ENCODE measurements at places on chromosomes 12 and 14.
A peak's percentile ranks its signal among the peaks of the same experiment; 100 is the strongest.

DNA sequence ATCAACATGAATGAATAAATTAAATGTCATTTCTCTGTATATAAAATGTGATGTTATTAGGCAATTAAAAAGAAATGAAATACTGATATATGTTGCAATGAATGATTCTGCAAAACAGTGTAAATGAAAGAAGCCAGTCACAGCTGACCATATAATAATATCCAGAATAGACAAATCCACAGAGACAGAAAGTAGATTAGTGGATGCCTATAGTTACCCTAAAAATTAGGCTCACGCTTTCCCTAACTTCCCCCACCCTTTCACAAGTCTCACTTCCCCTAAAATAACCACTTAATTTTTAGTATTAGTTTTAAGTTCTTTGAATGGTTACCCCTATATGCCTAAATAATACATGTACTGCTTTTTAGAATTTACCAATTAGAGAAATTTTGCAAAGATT, 348.9 kb upstream of the FAR2 start:
- no peak for DNase-seq

GRCh38 chr14:30214461-30215090, 286.9 kb upstream of the PRKD1 start:
- peak; percentile 45 for DNase-seq

GRCh38 chr12:94169966-94170689, 21.8 kb downstream of the PLXNC1 start:
- DNase-seq: no peak

DNA sequence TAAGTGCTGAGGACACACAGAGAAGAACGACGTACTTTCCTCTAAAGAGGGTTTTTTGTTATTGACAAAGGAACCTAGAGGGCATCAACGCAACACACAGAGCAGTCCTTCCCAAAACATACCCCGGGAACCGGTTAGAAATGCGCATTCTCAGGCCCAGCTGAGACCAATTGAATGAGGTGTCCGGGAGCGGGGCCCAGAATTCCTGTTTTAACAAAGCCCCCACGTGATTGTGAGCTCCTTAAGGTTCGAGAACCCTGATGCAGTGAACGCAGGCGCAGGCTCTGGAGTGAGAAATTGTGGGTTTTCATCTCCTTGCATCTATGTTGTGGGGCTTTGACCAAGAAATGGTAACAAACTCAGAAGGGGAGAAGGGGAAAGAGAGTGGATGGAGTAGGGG, 51.0 kb upstream of the TBX3 start:
- DNase-seq: no peak

DNA sequence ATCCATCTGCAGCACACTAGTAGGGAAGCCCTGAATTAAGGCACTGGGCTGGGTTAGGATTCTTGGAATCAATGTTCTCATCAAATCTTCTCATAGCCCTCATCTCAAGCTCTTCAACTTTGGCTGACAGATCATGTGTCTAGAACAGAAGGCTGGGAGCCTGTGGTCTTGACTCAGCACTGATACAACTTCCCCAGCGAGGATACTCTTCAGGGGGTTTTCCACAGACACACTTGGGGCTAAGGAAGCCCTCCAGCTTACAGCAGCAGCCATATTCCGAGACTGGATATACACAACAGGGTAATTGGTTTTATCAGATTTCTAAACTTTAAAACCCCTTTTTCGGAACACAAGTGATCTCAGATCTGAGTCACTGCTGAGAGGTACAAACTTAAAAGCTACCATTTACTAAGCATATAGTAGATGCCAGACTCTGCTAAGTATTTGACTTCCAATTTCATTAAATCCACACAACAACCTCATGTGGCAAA, 3.5 kb downstream of the FMNL3 start:
- peak; percentile 29 for DNase-seq

DNA sequence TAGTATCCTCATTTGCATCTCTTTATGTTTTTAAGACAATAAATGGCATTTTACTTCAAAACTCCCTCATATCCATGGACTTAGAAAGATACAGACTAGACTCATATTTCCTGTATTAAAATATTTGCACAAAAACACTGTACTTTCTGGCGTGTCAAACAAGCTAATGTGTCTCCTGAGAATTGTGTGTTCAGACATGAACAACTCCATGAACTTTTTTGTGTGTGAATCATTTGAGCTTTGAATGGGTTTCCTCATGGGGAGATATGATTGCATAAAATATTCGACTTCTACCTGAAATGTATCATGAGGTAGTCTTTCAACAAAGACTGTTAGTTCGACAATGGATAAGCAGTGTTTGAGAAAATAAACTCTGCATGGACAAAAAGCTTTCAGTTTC, 58.8 kb downstream of the TMEM30B start:
- no peak for DNase-seq

DNA sequence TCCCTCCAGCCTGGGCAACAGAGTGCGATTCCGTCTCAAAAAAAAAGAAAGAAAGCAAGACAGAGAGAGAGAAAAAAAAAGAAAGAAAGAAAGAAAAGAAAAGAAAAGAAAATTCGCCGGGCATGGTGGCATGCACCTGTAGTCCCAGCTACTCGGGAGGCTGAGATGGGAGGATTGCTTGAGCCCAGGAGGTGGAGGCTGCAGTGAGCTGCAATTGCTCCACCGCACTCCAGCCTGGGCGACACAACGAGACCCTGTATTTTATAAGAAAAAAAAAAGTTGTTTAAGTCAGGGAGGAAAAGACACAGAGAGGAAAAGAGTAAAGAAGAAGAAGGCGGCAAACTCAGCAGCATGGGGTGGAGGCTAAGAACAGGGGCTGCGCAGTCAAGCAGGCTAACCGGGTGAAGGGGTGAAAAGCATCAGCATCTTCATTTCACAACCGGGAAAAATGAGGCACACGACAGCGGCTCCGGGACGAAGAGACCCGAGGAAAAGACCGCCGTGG, 557 bp upstream of the FICD start:
- no peak for DNase-seq
